ENCODE measurements at places on chromosomes 13 and 19.
A peak's percentile ranks its signal among the peaks of the same experiment; 100 is the strongest.

DNA sequence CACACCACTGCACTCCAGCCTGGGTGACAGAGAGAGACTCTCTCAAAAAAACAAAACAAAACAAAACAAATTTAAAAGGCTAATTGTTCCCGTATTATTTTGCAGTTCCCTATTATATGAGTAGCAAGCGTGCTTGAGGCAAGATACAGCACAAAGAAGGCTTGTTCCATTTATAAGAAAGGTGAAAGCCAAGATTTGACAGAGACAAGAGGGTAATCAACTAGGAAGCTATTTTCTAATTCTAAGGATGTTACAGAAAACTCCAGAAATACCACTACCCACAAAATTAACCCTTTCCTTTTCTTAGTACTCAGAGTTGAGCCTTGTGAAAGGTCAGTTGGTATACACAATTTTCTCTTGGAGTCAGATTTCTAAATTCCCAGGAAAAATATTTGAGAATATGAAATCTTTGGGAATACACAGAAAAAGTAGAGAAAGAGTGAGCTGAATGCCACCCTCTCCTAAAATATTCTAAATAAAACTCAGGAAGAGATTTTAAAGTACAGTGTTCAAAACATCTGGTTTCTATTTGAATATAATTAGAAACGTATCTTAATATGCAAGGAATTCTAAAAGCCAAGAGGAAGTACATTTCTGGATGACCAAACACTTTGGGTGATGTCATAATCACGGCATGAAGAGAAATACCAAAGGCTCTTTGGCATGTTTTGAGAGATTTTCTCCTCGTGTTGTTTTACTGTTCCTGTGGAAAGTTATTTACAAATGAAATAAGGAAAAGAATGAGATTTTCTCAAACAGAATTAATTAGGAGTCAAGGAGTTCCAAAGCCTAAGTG is 63.0 kb upstream of the FLT1 start:
- DNase-seq, result no peak

DNA sequence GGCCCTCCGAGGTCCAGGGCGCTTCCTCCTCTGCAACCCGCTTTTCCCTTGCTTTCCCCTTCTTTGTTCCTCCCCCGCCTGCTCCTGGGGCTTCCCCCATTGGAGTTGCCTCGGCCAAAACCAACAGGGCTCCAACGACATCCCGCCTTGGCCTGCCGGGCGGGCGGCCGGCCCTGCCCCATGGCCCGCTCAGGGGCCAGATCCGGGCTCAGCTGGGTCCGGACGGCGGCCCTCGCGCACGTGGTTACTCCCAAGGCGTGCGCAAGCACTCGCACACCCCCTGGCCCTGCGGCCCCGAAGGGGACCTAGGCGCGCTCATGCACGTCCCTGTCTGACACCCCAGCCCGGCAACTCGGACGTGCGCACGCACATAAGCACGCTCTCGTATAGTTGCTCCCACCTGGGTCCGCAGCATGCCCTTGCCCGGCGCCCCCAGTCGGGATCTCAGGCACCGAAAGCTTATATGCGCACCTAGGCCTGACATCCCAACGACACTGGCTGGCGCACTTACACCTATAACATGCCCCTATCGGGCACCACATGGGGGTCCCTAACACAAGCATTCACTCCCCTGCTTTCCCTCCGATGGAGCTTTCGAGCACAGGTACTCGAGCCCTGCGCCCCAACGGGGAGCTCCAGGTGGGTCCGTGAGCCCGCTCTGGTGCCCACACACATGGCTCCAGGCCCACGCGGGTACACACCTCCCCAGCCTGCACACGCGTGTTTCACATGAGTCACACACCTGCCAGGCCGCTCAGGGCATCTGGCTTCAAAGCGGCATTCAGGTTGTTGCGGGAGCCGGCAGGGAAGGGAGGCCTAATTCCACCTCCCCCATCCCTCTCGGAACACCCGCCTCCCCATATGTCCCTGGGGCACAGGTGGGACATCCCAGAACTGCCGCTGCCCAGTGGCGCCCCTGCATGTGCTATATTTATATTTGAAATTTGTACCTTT is 15.0 kb downstream of the NFIX start:
- no peak for DNase-seq

DNA sequence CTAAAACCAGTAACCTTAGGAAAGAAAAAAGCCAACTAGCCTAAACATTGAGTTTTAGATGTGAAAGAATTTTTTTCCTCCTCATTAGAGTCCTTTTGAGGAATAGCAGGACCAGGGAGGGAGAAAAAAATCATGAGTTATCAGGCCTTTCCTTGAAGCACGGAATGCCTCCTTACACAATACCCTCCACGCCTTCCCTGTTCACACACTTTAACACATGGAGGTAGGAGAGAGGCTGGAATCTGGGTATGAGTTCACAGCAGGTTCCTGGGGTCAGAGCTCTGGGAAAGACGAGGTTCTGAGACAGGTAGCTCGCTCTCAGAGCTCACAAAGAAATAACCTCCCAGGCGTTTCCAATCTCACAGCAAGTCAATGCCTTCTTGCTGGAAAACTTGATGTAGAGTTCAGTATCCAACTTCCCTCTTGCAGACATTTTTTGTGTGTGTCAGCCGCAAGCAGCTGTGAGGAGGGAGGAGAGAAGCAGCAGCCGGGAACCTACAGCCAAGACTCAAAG is 716 bp downstream of the ZNF573 start:
- DNase-seq, result peak; percentile 75

- no peak for DNase-seq
Observed at GRCh38 chr19:35094656-35095055, 21.0 kb upstream of the FXYD3 start.

DNA sequence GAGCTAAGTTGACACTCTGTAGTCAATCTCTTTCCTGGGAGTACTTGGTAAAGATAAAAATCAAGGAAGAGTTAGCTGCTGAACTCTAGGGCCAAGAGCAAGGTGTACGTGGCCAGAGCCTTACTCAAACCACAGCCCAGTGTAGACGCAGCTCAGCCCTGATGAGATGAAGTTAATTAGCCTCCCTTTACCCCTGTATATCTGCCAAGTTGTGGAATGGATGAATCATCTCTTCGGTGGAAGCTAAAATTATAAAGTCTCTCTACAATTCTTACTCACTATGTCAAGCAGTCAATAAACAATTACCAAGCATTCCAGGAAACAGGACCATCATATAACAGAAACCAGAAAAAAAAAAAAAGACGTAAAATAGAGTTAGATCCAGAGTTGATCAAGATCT is 146.9 kb upstream of the UFM1 start:
- DNase-seq, result peak; percentile 46

DNA sequence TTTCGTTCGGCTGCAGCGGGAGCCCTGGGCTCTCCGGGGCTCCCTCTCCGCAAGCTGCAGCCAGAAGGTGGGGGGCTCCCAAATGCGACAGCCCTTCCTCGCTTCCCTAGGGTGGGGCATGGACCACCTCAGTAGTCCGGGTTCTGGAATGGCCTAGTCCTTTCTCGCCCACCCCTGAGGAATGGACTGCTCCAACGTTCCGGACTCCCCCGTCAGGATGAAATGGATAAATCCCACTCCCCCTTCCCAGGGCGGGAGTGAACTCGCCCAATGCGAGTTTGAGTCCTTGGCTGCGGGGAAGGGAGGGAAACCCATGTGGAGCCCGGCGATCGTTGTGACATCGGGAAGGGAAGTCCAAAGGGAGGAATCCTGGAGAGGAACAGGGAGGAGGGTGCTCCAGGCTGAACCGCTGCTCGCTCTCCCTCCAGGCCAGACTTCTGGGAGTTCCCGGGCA is 5.5 kb downstream of the HRC start:
- DNase-seq, result peak; percentile 91

- DNase-seq, result no peak
Observed at GRCh38 chr19:29537181-29537580, 11.4 kb downstream of the VSTM2B start.

- DNase-seq, result no peak
Observed at GRCh38 chr13:102558029-102558428, 38.8 kb upstream of the TPP2 start.

DNA sequence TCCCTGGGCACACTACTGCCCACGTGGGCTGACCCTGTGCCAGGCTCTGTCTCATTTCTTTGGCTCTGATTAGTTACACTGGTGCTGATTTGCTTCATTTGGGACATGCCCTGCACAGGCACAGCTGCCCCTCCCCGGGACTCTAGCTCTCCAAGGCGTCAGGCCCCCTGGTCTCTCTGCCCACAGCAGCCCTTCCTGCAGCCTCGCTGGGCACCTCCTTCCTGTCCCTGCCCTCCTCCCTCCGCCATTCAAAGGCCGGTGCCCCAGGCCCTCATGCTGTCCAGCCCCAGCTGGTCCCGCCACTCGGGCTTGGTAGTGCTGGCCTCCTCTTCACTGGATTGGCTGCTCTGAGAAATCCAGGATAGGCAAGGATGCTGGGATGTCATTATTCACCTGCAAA is 73.1 kb downstream of the ERICH6B start:
- DNase-seq, result no peak

DNA sequence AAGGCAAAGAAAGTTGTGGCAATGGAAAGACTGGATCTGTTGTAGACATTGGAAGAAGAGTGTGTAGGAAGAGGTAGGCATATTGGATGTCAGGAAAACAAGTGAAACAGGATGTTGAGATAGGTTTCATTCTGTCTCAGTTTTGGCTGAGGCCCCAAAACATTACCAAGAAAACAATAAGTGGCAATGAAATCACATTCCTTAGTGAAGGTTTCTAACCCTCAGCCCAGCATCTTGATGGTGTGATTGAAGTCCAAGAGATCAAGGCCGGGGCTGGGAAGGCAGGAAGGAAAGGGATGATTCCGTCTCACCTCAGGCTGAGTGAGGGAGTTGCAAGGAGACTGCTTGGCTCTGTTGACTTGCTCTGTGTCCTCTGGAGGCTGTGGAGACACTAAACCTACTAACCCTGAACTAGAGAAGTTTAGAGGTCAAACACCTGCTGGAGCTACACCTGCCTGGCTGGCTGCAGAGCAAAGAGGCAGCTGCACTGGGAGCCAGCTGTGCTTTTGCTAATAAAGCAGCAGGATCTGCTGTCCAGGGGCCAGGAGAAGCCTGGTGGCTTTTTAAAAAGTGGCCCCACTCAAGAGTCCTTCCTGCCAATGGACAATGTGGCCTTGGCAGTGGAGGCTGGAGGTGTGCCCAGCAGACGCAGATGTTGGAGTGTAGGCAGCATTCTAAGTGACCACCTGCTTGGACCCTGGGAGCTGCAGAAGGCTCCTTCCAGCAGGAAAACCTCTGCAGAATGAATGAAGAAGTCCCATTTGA is 53.6 kb downstream of the DGKH start:
- no peak for DNase-seq

- DNase-seq, result no peak
Observed at GRCh38 chr13:112446867-112447266, 70.7 kb downstream of the SPACA7 start.

- DNase-seq, result no peak
Observed at GRCh38 chr13:100944791-100945345, 270.3 kb upstream of the TMTC4 start.

GRCh38 chr13:39394796-39395678 is 208.0 kb downstream of the LHFPL6 start:
- DNase-seq, result no peak

DNA sequence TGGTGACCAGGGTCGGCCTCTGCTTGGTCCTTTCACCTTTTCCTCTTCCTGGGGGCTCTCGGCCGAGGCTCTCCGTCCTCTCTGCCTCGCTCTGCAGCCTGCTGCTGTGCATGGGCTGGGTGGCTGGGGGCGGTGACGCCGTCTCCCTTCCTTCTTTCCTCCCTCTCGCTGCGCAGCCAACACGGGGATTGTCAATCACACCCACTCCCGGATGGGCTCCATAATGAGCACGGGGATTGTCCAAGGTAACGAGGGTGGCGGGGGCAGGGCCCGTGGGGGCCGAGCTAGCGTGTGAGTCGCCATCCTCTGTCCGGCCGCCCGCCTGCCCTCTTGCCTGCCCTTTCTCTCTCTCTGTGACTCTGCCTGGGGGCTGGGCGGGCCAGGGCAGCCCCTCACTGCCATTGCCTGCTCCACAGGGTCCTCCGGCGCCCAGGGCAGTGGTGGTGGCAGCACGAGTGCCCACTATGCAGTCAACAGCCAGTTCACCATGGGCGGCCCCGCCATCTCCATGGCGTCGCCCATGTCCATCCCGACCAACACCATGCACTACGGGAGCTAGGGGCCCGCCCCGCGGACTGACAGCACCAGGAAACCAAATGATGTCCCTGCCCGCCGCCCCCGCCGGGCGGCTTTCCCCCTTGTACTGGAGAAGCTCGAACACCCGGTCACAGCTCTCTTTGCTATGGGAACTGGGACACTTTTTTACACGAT is 7.1 kb downstream of the YIPF2 start:
- DNase-seq, result no peak

All from OCI-M1 (cell line).